ENCODE measurements at places on chromosomes 3 and 15.

- DNase-seq, result no peak
Measured at GRCh38 chr3:101219842-101220560, 100.4 kb downstream of the IMPG2 start.

- peak; percentile 17 for DNase-seq
Measured at GRCh38 chr15:58410353-58410752, 21.4 kb upstream of the LIPC start.

- DNase-seq, result no peak
Measured at GRCh38 chr3:126152901-126153694, 27.3 kb downstream of the ALDH1L1 start.

DNA sequence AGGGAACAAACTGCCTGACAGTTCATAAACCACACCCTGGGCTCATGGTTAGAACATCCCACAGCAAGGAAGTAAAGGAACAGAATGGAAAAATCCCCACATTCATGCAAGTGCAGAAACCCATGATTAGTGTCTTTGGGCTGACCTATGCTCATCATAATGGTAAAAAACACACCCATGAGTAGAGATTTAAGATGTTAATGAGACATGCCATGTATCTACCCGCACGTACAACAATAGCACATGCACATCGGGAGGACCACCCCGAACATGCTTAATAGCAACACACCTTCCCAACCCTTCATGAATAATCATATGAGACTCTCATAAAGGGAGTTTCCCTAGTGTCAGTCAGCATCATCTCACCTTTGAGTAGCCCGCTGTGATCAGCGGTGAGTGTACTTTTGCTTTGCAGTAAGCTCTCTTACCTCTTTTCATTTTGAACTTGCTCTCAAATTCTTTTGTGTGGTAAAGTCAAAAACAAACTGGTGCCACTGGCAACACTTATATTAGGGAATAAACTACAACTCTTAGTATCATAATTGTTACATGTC is 23.2 kb downstream of the ZBED2 start:
- DNase-seq, result no peak

- DNase-seq, result no peak
Measured at GRCh38 chr15:97576929-97577645, 383.4 kb upstream of the ARRDC4 start.

DNA sequence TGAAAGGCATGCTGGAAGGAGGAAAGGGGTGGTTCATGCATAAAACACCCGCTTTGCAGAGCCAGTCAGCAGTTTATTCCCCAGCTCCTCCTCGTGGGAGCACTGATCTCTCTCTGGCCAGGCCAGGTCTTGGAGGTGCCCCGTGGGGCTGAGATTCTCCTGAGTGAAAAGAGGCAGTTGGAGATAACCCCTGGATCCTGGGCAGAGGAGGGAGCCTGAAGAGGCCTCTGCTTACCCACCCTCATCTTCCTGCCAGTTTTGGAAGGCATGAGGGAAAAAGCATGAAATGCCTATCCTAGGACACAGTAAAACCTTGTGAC is 108.3 kb downstream of the SEMA5B start:
- DNase-seq, result no peak

- no peak for DNase-seq
Measured at GRCh38 chr3:10335190-10335738, 14.4 kb upstream of the SEC13 start.

GRCh38 chr3:150450916-150451315 is 42.8 kb downstream of the TSC22D2 start:
- DNase-seq, result no peak

- no peak for DNase-seq
Measured at GRCh38 chr15:55218056-55218455, 21.3 kb upstream of the RSL24D1 start.

DNA sequence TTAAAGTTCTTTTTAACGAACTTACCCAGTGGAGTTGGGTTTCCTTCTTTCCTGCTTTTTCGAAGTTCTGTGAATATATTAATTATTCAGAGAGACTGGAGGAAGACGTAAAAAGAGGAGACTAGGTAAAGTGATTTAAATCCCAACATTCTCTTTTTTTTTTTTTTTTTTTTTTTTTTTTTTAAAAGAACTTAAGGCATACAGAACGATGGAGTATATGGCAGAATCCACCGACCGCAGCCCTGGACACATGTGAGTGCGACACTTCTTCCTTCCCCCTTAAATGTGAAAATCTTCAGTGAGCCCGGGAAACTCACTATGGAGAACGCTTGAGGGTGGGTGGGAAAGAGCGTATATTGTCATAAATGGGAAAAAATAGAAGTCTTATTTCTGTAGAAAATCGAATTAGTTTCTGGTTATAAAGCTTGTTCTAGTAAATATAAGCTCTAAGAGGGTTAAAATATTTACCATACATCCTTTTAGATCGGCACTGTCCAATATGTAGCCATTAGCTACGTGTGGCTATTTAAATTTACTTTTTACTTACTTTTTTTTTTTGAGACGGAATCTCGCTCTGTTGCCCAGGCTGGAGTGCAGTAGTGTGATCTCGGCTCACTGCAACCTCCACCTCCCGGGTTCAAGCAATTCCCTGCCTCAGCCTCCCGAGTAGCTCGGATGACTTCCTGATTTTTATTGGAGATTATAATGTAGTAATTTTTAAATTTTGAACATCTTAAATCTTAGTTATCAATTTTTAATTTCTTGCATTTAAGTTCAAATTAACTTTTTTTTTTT is 892 bp downstream of the NMD3 start:
- DNase-seq, result no peak

- DNase-seq, result peak; percentile 18
Measured at GRCh38 chr3:196073255-196073753, 8.6 kb downstream of the TFRC start.

- no peak for DNase-seq
Measured at GRCh38 chr3:5663601-5664000, 476.1 kb downstream of the EDEM1 start.

GRCh38 chr15:65785151-65785550 is 6.9 kb downstream of the DENND4A start:
- no peak for DNase-seq

DNA sequence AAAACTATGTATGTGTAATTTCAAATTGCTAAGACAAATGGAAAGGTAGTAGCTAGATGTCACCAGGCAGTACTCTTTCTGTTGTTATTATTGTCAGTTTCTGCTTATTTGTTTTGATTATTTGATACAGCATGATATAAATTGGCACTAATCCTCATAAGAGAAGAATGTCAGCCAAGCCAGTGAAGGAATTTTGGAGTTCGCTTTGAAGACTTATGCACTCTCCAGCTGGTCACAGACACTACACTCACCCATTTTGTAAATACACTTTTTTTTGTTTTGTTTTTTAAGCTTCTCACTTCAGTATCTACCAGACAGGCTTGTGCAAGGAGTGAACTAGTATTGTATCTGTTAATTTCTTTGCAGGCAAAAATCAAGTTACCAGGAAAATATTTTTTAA is 180.2 kb upstream of the TTC14 start:
- no peak for DNase-seq

DNA sequence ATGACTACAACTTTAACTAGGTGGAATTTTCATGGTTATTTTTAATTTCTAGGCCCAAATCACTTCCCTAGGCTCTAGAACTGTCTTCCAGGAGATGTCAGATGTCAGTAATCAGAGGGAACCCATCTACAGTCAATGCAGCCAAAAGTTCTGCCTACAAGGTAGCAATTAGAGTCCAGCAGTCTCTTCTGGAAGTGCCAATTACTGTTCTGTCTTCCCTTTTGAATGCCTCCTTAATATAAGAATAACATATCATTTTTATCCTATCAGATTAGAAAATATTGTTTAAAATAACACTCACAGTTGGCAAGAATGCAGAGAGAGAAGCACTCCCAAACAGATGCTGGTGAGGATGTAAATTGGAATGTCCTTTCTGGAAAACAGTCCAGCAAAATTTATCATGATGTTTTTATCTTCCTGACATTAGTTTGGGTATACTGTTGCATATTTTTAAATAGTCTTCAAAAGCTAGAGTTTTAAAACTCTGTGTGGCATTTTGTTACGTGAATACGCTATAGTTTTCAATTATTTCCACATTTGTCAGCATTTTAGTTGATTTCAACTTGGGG is 543.7 kb downstream of the FHIT start:
- DNase-seq, result no peak

DNA sequence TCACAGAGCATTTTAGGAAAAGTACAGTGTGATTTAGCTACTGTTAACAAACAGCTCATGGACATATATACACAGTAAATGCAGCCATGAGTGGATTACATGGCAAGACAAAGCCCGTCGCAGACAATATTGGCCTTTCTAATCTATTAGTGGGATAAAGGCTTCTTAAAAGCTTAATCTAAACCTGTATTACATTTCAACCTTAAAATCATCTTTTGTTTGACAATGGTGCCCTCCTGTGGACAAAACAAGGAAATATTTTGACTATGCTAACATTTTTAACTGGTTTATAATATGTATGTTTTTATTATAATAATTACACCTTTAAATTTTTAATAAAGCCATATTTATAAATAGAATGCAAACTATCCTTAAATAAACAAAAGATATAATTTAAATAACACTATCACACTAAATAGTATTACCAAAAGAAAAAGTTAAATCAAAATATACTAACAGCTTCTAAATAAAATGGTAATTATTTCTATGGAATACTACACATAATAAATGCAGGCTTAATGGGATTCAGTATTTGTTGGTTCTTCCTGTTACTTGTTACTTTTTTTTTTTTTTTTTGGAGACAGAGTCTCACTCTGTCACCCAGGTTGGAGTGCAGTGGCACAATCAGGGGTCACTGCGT is 38.6 kb downstream of the TAFA4 start:
- no peak for DNase-seq

GRCh38 chr3:119222391-119222790 is 18.3 kb downstream of the B4GALT4 start:
- DNase-seq, result no peak

- no peak for DNase-seq
Measured at GRCh38 chr15:78922527-78922926, 22.3 kb downstream of the CTSH start.

DNA sequence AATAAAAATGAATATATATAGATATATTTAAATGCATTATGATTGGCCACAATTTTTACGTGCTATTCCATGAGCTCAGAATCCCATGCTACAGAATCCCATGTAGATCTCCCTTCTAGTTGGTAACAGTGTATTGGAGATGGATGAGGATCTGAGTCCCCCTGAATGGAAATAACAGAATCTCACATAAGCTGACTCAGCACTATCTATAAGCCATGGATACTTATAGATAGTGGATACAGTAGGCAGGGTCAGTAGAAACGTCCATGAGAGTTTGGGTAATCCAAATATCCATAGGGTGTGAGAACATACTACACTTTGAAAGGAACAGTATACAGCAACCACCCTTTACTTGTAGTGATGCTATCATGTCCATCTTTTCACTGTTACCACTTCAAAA is 375.4 kb downstream of the EPHA6 start:
- DNase-seq, result no peak

DNA sequence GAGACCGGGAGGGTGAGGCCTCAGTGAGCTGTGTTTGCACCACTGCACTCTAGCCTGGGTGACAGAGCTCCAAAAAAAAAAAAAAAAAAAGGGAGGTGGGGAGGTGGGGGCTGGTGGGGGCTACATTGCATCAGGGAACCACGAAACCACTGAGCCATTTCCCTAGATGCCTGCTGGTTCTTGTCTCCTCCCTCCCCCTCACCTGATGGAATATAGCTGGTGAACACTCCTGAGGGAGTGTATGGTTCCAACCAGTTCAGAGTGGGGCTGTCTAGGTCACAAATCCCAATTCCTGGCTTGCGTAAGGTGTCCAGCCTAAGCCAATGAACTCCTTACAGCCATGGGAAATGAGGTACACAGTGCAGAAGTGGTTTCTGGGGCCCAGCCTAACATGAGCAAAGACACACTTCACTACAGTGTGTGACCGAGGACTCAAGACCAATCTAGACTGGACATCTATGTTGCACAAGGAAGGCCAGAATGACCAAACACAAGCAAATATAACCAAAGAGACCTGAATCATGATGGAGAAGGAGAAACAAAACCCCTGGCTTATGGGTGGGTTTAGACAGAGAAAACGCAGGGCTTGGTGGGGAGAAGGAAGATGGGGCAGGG is 39.1 kb upstream of the OSBPL11 start:
- DNase-seq, result no peak

DNA sequence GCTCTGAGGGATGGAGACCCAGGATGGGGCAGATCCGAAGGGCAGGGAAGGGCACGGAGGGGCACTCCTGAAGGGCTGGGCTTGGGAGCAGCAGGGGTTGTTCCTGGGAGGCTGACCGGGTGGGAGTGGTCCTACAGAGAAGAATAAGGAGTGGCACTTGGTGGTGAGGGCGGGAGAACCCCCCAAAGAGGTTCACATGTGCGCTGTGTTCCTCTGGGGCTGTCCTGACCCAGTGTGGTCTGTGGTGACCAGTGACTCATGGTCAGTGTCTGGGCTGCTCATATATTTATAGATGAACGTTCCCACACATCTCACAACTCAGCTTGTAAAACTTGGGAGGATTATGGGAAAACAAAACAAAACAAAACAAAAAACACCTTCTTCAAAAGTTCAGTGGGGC is 10.0 kb downstream of the TRPM1 start:
- DNase-seq, result no peak

DNA sequence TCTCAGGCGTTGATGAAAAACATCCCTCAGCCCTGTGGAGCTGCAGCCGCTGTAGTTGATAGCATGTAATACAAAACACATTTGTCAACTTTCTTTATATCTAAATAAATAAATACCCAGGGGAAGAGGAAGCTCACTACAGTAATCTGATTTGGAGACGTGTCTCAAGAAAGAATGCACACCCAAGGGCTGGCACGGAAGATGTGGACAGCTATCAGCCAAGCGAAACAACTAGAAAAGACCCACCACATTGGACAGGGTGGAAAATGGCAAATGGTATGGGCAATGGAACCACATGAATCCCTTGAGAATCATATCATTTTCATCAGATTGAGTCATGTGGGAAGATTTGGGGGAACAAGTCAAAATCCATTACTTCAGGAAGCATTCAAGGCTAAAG is 43.1 kb upstream of the ALDH1A3 start:
- no peak for DNase-seq

- DNase-seq, result no peak
Measured at GRCh38 chr3:112925969-112926368, 48.9 kb downstream of the CD200R1 start.

DNA sequence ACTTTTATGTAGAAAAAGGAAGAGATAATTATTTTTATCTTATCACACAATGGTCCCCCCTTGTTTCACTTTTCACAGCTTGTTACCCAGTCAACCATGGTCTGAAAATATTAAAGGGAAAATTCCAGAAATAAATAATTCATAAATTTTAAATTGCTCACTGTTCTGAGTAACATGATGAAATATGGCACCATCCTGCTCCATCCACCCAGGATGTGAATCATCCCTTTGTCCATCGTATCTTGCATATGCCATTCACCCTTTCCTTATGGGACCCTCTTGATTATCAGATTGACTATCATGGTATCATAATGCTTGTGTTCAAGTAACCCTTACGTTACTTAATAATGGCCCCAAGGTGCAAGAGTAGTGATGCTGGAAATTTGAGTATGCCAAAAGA is 43.7 kb downstream of the ANKRD28 start:
- no peak for DNase-seq

Data from activated CD8-positive, alpha-beta memory T cell treated with anti-CD3 and anti-CD28 coated beads for 1 hour (primary cell).